ENCODE measurements at places on chromosomes 2 and 18.

DNA sequence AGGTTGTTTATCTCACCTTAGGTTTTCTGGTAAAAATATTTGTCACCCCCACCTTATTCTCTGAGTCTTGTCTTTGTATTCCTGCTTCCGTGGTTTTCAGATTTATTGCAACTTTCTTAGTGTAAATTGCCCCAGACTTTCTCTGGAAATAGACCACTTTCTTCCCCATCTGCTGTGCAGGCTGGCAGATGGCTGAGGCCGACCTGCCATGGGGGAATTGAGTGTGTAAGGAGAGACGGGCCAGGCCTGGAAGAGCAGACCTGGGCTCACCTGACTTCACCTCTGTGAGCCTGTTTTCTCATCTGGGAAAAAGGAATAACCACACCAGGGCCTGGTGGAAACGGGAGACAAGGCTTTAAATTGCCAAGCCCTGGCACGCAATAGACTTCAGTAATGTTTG is 44.9 kb downstream of the ACKR3 start:
- no peak for DNase-seq

- DNase-seq, result peak; percentile 65
Measured at GRCh38 chr2:144454466-144455287, 65.2 kb downstream of the ZEB2 start.

DNA sequence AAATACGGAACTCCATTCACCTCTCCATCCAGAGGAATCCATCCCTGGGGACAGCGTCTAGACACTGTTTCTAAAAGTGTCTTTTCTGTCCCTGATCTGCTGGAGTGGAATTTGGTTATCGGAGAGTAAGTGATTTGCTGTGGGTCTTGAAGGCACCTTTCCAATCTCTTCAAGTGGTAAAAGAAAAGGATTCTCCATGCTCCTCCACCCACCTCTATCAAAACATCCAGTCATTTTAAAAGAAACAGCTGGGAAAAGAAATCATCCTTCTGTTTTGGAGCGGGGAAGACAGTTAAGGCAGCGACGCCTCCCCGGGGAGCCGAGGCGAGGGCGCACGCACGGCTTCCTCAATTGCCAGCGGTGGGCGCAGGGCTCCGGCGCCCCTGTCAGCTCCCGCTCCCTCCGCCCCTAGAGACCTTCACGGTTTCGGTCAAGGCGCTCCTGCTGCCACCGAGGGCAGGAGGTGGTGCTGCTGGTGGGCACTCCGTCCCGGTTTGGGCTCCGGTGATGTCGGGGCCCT is 547 bp downstream of the SLC35F5 start:
- peak; percentile 38 for DNase-seq

GRCh38 chr2:37586663-37587317 is 84.7 kb downstream of the CDC42EP3 start:
- DNase-seq, result no peak

GRCh38 chr2:20596193-20596972 is 54.5 kb downstream of the HS1BP3 start:
- DNase-seq, result no peak

GRCh38 chr18:43563780-43564179 is 286.5 kb upstream of the SYT4 start:
- DNase-seq, result peak; percentile 54

GRCh38 chr18:67510831-67511230 is 5.7 kb downstream of the DSEL start:
- DNase-seq, result no peak

- peak; percentile 83 for DNase-seq
Measured at GRCh38 chr2:232315049-232315922, 63.3 kb upstream of the ALPP start.

DNA sequence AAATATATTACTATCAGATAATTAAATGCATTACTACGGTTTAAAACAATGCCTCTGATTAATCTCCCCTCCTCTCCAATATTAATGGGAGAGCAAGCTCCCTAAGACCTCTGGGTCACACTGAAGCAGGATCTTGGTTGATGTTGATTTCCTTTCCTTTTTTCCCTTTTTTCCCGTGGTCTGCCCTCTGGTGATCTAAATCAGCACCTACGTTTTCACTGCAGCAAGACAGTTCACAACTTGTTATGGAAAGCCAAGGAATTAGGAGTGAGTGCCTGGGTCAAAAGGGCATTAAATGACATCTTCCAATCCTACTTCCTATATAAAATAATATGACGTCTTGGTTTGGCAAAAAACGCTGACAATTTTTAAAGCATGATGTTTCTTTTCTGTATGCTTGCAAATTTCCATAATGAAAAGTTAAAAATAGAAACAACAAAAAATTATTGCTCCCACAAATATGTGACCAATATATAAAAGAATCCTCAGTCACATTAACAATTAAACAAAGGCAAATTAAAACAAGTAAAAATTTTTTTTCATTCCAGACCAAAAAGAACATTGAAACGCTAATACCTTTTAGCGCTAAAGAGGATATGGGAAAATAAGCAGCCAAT is 7.9 kb upstream of the CFAP36 start:
- peak; percentile 70 for DNase-seq

- DNase-seq, result peak; percentile 67
Measured at GRCh38 chr2:200860092-200860795, 4.2 kb downstream of the CLK1 start.

- DNase-seq, result peak; percentile 45
Measured at GRCh38 chr2:113863144-113863543, 26.7 kb upstream of the ACTR3 start.

- no peak for DNase-seq
Measured at GRCh38 chr2:100898035-100898665, 78.2 kb downstream of the NPAS2 start.

GRCh38 chr2:144415386-144415785 is 104.5 kb downstream of the ZEB2 start:
- DNase-seq, result no peak

- no peak for DNase-seq
Measured at GRCh38 chr2:134189009-134189720, 64.7 kb upstream of the MGAT5 start.

DNA sequence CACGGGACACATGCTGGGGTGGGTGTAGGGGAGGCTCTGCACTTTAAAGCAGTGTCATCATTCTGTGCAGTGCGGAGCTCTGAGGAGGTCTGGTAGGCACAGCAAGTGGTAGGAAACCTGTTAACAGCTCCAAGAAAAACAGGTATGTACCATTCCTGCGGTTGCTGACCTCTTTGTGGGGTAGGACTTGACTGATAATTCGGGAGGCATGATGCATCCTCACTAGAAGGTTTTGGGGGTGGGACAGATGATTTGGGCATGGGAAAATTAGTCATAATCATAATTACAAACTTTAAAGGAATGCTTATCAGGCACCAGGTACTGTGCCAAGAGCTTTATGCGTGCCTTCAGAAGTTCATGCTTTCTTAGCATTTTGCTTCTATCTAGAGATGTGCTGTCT is 9.7 kb downstream of the DOK1 start:
- DNase-seq, result no peak

DNA sequence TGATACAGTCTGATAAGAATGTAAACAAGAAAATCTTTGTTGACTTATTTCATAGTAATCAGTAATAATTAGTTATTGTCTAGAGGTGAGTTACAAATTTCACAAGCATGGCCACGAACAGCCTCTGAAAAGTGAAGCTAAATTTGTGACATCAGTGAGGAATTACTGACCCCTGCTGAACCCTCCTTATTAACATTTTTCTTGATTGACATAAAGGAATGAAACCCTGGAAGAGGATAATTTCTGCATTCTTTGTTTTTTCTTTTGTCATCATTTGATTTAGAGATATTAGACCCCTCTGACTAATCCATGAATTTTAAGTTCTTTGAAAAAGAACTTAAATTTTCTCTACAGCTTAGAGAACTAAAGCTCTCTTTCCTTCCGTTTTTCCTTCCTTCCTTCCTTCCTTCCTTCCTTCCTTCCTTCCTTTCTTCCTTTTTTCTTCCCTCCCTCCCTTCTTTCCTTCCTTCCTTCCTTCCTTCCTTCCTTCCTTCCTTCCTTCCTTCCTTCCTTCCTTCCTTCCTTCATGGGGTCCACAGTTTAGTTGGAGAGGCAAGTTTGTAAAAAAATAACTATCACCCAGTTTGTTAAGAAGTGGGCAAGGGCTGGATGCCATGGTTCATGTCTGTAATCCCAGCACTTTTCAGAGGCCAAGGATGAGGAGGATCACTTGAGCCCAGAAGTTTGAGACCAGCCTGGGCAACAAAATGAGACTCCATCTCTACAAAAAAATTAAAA is 387.0 kb downstream of the MTX2 start:
- DNase-seq, result no peak

- no peak for DNase-seq
Measured at GRCh38 chr2:172817411-172817810, 81.8 kb downstream of the RAPGEF4 start.

DNA sequence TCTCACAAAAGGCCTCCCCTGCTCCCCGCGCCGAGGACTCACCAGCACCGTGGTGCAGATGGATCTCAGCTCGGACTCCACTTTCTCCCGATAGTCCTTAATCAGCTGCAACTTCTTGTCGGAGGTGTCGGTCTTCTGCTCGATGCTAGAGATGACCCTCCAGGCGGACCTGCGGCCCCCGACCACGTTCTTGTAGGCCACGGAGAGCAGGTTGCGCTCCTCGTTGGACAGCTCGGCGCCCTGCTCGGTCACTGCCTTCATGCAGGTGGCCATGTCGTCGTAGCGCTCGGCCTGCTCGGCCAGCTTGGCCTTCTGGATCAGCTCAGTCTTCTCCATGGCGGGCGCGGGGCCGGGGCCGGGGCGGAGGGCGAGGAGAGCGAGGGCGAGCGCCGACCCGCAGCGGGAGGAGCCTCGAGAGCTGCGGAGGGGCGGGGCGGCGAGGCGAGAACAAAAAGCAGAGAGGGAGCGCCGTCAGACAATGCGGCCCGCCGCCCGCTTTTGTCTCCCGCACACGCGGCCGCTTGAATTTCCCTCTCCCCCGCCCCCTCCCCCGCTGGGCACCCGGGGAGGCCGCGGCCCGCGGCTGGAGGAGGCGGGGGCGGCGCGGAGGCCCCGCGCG is 571 bp downstream of the YWHAQ start:
- DNase-seq, result no peak

DNA sequence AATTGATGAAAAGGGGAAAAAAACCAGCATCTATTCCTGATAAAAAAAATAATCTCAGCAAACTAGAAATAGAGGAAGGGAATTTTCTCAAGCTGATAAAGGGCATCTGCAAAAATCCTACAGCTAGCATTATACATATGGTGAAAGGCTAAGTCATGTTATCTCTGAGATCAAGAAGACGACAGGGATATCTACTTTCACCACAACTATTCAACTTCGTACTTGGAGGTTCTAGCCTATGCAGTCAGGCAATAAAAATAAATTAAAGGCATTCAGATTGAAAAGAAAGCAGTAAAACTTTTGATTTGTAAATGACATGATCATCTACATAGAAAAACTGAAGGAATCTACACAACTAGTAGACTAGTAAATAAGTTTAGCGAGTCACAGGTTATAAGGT is 58.2 kb downstream of the CAB39 start:
- DNase-seq, result no peak

DNA sequence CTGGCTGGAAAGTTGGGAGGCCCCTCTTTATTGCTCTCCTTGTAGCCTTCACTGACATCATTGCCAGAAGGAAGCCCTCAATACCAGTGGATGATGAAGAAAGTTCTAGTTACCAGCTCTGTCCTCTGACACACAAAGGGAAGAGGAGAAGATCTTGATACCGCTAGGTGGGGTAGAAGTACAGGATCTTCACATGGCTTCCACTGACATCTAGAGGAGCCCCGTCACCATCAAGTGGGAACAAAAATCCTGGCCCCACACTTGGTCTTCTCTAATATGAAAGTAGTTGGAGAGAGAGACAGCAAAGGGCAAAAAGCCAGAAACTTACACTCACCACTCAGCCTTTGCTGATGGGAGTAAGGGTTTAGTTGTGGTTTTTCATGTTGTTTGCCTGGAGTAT is 12.4 kb downstream of the XIRP2 start:
- DNase-seq, result no peak

DNA sequence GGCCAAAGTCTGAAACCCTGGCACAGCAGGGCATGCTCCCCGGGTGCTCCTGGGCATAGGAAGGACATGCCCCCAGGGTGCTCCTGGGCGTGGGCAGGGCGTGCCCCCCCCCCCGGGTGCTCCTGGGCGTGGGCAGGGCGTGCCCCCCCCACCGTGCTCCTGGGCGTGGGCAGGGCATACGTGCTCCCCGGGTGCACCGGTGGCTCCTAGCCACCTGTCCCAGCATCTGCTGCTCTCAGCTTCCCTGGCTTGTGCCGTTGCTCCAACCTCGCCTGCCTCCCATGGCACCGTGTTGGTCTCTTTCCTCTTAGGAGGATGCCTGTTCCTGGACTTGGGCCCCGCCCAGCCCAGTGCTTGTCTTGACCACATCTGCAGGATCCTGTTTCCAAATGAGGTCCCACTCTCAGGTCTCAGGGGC is 95.6 kb upstream of the CTDP1 start:
- no peak for DNase-seq

- DNase-seq, result no peak
Measured at GRCh38 chr2:164840458-164840929, 1.1 kb downstream of the COBLL1 start.

GRCh38 chr2:219041252-219041651 is at the start of gene CFAP65:
Gene CFAP65 (minus strand): TSS chr2:219041516. CDS start chr2:219039048, 2,468 bp downstream.
- DNase-seq, result peak; percentile 51

DNA sequence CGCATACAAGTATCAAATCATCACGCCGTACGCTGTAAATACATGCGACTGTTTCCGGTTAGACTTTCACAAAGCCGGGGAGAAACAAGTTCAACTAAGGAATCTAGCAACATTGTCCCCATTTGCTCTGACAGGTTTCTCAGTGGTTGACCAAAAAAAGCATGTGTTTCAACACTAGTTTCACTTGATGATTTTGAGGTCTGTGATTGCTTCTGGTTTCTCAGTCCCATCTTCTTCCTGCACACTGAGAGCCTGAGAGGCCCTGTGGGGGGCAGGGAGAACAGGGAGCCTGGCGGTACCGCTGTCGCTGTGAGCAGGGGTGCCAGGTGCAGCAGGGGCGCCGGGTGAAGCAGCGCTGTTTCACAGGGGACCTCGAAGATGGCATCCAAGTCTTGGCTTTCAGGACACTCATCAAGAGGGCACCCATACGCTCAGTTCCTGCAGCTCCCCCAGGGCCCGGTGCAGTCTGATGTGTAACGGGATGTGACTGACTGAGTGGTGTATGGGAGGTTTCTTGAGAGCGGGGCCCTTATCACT is 270.9 kb downstream of the TWIST2 start:
- no peak for DNase-seq

DNA sequence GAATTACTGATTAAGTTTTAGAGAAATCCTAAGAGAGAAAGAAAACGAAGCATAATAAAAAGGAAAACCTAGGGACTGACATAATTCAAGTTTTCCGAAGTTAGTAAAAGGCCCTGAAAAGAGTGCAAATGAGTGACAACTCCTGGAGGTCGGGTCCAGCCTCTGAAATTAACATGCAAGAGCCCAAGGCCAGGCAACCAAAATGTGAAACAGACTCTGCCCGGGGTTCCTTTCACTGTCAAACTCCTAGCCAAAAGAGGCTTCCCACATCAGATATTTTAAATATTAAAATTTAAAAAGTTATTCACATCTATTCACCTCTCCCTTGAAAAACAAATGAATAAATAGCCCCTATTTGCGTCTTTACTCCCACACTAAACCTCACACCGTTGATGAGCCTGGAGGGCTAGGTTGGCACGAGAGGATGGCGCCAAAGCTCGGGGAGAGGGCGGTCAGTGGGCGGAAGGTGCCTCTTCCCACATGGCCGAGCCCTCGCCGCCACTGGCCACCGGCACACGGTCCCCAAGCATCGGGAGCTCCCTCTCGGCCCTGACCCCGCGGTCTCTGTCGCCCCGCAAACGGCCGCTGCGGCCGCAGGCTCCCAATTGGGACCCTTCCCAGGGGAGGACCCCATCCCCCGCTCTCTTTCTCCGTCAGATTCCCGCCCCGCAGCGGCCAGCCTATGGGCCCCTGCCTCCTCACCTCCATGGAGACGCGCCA is 630 bp downstream of the PPM1G start:
- no peak for DNase-seq

All from pons (tissue), 1 donor.